ENCODE measurements at places on chromosomes 3 and 15.

DNA sequence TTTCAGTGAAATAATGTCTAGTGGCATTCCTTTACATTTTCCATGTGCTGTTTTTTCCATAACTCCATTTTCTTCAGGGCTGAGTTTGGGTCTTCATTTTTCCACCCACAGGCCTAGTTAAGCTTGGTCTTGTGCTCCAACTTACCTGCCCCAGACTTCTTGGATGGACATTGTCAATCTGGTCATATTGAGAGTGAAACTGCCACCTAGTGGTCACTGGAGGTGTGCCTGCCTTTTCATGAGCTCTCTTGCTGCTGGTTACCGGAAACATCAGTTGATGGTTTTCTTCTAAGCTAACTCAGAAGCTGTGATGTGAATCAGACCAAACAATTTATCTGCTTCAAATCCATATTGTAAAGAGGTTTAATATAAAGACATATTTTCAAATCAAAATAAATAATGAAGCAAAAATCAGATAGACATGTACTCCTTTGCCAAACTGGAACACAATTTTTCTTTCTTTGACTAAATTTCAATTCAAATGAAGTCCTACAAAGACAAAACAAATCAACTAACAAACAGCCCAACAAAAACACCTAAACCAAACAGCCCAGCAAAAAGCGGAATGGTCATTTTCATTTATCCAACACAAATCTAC is 135.1 kb upstream of the RASGRP1 start:
- no peak for DNase-seq

DNA sequence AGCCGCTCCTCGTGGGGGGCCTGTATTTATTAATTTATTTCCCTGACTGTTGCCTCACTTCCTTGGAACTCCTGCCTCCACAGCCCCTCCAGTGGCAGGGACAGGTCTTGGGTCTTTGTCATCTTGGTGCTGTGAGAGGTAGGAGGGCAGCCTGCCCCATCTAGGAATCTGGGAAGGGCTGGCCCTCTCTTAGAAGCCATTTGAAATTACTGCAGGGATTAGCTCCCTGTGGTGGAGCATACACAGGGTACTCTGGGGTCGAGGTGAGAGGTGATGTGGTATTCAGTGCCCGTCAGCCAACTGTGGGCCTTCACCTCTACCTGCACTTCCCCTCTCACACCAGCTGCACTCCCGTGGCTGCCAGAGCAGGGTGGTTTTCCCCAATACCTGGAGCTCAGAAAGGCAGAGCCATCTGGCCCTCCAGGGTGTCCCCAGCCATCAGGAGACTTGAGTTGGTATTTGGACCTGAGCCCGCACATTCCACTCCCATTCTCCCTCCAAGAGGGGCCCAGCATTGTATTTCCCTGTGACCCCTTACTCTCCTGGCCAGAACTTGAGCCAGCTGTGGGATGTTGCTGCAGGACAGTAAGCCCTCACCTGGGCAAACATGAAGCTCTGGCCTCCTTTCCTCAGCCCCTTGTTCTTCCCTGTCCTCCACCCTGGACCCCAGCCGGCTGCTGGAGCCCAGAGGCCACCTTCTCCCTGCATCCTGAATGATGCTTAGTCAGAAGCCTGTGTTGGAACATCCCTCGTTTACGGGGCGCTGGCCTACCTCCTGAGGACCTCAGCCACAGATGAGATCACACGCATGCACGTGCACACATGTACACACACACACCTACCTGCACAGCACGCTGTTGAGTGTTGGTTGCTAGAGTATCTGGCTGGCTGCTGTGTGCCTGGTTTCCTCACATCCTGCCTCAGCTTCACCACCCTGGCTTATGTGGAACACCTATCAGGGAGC is 2.0 kb upstream of the JMJD7 start:
- DNase-seq = no peak

DNA sequence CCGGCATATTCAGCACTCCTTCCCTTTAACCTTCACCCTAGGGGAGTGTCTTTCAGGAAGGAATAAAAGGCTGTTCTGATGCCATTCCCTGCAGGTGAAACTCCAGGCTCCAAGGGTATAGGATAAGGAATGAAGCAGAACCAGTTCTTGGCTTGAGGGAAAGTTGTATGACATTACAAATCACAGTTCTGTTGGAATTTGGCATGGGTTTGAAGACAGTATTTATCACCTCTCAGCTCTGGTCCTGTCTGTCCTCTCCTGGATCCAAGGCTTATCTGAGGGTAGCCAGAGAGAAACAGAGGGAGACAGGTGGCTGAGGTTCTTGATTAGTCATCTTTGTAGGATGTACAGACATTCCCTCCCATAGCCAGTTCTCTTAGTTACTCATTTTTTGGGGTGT is 37.1 kb downstream of the RAB11A start:
- DNase-seq = no peak

DNA sequence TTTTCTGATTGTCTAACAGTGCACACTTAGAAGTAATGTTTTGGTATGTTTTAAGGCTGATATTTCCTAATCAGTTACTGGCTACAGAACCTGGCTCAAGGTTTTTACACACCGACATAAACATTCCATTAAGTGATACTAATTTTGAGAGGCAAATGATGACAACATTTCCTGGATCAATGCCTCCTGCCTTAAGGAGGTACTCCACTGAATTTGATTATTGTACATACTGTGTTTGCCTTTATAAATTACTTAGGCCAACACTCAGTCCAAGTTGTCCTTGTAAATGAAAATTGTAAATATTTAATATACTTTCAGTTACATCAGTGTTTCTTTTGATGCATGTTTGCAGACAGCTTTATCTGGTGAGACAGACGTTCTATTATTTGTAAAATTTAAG is 24.2 kb upstream of the LXN start:
- no peak for DNase-seq
